ENCODE measurements at places on chromosomes 5 and 9.

DNA sequence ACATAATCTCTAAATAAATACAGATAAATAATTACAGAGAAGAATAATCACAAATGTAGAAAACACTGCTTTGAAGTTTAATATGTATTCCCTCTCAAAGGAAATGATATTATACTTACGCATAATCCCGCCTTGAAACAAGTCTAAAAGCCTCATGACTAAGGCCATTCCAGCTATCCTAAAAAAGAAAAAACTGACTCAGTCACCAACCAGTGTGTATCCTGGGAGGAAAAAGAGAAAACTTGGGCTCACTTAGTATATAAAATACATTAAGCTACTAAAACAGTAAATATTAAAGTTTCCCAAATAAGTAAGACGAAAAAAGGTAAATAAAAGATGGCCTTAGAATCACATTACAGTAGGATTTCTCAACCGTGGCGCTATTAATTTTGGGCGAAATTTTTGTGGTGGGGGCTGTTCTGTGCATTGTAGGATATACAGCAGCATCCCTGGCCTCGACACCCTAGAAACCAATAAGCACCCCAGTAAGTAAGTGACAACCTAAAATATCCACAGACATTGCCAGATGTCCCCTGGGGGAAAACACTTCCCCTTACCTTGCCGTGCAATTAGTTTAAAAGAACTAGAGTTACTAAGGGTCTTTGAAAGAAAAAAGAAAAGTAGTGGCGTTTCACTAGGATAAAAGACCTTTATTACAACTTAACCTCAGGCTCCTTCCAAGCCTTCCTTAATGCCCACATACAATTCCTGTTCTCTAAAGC lies 1.1 kb downstream of the HSPA9 start:
- no peak for DNase-seq

DNA sequence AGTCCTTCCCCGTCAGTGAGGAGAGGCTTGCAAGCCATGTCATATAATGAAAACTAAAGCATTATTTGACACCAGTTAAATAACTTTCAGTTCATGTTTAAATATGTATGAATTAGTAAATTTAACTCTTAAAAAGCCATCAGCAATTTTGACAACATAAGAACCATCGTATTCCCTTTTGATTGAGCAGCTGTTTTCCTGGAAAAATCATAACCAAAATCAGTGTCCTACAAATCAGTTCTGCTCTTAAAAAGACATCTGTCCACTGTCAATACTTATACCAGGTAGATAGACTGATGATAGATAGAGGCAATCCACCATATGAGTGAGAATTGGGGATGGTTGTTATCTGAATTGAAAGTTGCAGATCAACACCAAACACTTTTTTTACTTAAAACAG lies 2.3 kb downstream of the DIRAS2 start:
- no peak for DNase-seq

- no peak for DNase-seq
These were observed 37.5 kb upstream of the CDKN2AIPNL start for GRCh38 chr5:134449167-134449566.

- DNase-seq: no peak
These were observed 2.3 kb upstream of the SMIM33 start for GRCh38 chr5:139468421-139468931.

DNA sequence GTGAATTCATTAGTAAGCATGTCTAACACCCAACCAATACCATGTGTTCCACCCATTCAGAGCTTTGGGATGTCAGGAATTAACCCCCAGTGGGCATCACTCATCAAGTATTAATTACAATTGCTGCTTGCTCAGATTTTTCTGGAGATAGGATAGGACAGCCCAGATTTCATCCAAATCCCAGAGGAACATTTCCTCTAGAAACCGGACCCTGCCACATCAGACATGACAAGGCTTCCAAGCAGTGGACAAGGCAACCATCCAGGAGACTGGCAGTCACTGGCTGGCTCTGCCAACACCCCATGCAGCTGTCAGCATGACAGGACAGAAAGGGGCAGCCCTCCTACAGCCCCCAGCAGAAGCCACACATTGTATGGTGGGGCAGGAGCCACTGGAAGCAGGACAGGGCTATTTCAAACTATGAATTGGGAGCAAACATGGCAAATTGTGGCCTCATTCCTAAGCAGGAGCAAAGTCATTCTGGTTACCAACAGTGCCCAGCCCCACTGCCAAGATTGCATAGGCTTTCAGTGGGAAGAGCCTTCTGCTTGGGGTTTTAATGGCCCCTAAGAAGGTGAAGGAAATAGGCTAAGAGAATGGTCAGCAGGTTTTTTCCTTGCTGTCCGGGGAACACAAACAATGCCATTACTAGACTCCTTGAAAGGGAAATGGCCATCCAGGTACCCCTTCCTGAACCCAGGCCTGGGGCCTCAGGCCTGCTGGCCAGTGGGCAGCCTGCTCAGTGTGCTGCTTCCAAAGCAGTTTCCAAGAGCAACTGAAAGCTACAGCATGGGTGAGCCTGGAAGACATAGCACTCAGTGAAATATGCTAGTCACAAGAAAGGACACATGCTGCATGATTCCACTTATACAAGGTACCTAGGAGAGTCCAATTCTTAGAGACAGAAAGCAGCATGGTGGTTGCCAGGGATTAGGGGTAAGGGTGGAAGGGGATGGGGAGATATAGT lies 294.7 kb upstream of the SLC30A5 start:
- no peak for DNase-seq

DNA sequence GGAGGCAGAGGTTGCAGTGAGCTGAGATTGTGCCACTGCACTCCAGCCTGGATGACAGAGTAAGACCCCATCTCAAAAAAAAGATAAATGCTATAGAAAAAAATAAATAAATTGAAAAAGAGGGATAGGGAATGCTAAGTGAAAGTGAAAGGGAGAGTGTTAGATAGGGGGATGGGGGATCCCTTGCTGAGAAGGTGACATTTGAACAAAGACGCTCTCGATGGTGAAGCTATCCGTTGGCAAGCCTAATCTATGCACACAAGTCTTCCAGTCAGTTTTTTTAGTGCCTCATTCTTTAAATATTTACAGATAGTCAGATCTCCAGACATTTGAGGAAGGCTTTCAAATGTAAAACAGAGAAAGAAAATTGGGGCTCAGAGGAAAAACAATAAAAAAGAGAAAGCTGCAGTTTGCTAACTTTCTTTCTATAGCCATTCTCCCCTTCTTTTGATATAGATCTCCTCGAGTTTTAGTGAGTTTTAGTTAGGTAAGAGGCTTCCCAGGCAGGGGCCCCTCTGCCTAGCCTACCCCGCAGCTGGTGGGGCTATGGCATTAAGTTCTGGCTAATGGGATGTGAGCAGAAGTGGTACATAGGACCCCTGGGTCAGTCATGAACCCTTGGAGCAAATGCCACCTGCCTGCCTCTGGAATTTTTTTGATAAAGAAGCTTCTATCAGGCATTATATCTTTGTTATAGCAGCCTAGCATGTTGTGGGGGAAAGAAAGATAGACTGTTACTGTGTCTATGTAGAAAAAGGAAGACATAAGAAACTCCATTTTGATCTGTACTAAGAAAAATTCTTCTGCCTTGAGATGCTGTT lies 12.0 kb downstream of the GLRX start:
- DNase-seq: no peak

DNA sequence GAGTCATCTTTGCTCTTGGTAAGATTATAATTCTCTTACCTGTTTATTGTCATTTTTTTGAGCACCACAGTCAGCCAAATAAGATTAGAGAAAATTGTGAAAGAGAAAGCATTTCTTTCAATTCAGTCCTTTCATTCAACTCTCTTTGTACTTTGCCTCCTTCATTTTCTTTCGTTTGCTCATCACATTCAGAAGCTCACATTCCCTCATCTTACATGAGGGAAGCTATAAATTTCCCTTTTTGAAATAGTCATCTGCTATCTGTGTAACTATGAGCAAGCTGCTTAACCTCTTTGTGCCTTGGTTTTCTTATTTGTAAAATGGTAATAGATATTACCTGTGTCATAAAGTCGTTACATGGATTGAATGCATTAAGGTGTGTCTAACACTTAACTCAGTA lies 41.4 kb downstream of the PAM start:
- no peak for DNase-seq

- no peak for DNase-seq
These were observed 616.3 kb downstream of the SLCO4C1 start for GRCh38 chr5:101679816-101680215.

DNA sequence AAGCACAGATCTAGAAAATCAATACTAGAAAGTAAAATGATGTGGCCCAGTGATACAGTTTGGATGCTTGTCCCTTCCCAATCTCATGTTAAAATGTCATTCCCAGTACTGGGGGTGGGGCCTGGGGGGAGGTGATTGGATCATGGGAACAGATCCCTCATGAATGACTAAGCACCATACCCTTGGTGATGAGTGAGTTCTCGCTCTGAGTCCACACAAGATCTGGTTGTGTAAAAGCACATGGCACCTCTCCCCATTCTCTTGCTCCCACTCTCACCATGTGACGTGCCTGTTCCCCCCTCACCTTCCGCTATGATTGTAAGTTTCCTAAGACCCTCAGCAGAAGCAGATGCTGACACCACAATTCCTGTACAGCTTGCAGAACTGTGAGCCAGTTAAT lies 234.2 kb upstream of the CDH6 start:
- no peak for DNase-seq

- DNase-seq: no peak
These were observed 5.5 kb upstream of the SLC46A2 start for GRCh38 chr9:112896131-112896530.

DNA sequence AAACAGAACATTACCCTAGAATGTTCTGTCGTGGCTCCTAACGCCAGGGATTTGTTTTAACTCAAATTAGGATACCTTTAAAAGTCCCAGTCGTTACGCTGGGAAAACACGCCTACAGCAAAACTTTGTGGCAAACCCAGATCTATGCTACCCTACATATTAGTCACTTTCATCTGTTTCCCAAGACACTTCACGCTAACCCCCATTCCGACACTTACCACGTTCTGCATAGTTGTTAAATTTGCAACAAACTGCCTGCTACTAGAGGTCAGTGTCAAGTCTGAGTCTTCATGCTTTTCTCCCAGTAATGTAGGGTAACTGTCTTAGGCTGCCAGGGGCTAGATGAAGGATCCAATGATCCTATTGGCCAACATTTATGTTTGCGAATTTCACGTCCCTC lies 140.3 kb downstream of the RASEF start:
- no peak for DNase-seq

DNA sequence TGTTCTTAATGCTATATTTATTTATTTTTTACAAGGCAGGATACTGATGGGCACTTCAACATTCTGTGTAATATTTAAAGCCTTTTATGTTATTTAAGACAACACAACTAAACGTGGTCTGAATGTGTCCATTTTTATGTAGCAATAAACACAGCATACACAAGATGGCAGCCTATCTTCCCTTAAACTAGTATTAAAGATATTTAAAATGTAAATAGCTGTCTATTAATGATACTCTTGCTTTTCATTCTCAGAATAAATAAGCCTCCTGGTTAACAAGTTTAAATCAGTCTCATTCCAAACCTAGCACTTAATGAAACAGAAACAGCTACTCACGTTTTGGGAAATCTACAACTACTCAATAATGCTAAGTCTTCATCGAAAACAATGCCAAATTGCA lies 315.7 kb downstream of the MCTP1 start:
- DNase-seq: no peak

DNA sequence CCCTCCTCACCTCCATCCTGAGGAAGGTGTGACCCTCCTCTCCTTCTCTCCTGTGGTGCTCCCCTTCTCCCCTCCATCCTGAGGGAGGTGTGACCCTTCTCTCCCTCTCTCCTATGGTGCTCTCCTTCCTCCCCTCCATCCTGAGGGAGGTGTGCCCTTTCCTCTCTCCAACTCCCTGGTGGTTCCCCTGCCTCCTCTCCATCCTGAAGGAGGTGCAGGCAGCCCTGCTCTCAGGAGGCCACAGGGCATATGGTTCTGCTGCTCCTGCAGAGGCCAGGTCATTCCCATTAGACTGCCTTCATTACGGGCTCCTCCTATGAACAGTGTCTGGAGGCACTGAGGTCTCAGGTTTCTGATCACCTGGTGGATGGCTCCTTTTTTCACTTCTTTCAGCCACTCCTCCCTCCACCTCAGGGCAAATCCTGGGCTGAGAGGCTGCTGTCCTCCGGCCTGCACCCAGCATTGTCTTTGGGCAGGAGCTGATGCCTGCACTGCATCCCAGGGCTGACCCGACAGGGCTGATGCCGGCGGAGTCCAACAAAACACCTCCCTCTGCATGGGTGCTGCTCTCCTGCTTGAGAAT lies 197.1 kb downstream of the MED10 start:
- no peak for DNase-seq

GRCh38 chr5:173707392-173707791 lies 90.9 kb upstream of the BOD1 start:
- DNase-seq: no peak

DNA sequence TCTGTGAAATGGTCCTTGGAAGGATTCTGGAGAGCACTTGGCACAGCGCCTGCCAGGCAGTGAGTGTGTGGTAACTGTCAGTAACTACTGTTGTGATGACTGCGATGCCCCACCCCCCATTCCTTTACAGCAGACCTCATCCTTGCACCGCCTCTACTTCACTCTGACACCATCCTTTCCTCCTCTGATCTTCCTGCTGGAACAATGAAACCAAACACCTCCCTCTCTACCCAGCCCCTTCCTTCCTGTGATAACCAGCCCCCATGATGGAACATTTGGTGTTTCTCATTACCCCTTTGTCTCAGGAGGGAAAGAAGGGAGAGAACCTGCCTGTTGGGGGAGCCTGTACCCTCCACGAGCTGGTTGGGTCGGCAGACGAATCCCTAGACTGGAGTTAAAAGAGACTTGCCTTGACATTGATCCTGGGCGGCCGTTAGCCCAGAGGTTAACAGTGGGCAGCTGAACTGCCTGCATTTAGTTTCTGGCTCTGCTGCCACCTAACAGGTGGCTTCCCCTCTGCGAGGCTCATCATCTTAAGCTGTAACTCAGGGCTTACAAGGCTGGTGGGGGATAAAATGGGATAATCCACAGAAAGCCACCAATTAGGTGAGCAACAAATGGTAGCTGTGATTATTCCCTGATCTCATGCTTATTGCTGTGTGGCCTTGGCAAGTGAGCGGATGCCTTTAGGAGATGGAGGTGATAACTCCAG lies 34.2 kb upstream of the GRPEL2 start:
- no peak for DNase-seq

DNA sequence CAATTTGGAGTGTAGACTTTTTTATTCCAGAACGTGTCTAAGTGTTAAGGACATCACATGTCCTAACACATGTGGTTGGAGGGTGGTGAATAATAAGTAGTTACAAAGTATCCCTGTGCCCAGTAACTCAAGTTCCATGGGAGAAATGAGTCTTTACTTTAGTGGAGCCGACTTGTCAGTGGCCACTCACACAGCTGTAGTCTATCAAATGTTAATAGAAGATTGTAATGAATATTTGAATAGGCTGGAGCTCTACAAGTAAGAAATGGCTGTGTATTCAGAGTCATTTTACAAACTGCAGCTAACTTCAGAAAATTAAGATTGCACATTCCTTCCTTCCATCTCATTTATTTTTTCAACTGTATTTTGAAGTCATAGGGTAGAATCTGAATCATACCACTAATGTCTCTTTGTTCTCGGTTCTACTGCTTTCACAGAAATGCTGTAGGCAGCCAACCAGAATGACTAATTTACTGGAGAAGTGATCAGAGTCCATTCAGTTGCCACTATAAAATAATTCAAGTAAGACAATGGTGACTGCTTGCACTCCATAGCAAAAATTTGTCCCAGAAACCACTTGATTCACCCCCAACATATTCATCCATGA lies 394.8 kb downstream of the NR2F1-AS1 start:
- no peak for DNase-seq

Measured in stimulated activated CD8-positive, alpha-beta memory T cell treated with anti-CD3 and anti-CD28 coated beads, Interleukin-4, amount 100 ng/mL, for 4 hours (primary cell).